ENCODE measurements at places on chromosomes 12 and 14. TPM values are rescaled to one million over a fixed set of nuclear protein-coding genes. Genes with fewer than 3 reads are reported as not detected.

DNA sequence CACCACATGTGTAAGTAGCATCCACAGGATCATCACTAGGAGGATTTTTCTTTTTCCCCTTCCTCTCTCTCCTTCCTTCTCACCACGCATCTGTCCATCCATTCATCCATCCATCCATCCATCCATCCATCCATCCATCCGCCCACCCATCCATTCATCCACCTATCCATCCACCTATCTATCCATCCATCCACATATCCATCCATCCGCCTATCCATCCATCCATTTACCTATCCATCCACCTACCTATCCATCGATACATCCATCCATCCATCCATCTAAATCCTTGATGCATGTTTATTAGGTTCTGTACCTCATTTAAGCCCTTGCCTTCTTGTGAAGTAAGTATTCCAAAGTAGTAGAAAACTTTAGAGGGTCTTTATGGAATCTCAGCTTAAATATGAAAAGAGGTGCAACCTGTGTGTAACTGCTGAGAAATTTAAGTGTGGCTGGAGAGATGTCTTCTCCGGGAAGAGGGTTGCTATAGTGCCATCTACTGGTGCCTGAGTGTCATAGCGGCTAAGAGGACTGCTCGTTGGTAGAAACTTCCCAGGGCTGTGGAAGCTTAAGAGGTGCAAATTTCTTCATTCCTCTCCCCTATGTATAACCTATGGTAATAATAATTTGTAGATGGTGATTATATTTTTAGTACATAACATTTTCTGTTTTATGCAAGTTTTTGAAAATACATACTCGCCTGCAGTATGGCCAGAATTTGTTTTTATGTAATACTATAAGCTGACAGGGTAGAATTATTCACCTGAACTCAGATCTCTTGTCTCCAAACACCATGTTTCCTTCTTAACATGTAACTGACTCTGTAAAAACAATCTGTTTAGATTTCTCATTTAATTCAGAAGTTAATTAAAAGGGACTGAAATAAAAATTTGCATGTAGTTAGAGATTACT is 46.0 kb downstream of the MYO1H start:
- H3K36me3 ChIP-seq: no peaks in the 10 kb centered on the region
- H3K4me3 ChIP-seq: no peak overlapping the region
- no peaks in the 10 kb centered on the region for H3K27me3 ChIP-seq
- H3K4me1 ChIP-seq: no peaks in the 10 kb centered on the region

The TSPAN19 gene
- total RNA-seq: not detected

DNA sequence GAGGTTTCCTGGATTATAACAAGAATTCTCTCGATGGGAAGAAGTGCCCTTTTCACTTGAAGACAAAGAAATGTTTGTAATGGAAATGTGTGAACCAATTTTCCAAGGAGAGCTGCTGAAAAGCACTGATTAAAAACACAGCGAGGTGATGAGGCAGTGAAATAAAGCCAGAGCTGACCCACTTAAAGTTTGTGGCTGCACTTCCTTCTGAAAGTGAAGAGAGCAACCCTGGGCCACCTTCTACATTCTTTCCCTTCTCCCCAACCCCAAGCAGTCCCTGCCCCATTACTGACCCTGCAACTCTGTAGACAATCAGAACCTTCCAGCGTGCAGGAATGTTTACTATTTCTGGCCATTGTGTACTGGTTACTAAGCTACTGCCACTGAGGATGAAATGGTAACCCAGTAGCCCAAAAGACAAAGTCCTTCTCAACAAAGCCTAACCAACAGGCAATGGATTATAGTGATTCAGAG is 173.9 kb downstream of the TTC7B start:
- no peak overlapping the region for H3K4me3 ChIP-seq
- H3K27me3 ChIP-seq: no peaks in the 10 kb centered on the region
- no peak for DNase-seq
- H3K27ac ChIP-seq: no peak overlapping the region
- H3K4me1 ChIP-seq: no peaks in the 10 kb centered on the region

GRCh38 chr12:52280319-52280795 is 5.9 kb downstream of the KRT86 start:
- H3K36me3 ChIP-seq: no peaks in the 10 kb centered on the region
- H3K27me3 ChIP-seq: no peaks in the 10 kb centered on the region
- no peak overlapping the region for H3K4me3 ChIP-seq
- DNase-seq: no peak
- peaks cover 6% of the 10 kb centered on the region for H3K4me1 ChIP-seq
- H3K27ac ChIP-seq: no peak overlapping the region

- no peak overlapping the region for H3K4me3 ChIP-seq
- H3K27ac ChIP-seq: no peak overlapping the region
- H3K27me3 ChIP-seq: no peaks in the 10 kb centered on the region
Observed at GRCh38 chr14:69712599-69713088, 54.3 kb upstream of the SRSF5 start.

- H3K27me3 ChIP-seq: peaks cover 7% of the 10 kb centered on the region
- no peak overlapping the region for H3K27ac ChIP-seq
- no peaks in the 10 kb centered on the region for H3K4me1 ChIP-seq
Observed at GRCh38 chr12:131833896-131834641, 5.9 kb downstream of the MMP17 start.

The KCNC2 gene
- total RNA-seq: not detected

All from CD8-positive, alpha-beta memory T cell (primary cell).